Fibroblast of skin of left quadriceps (primary cell): ENCODE measurements at places on chromosomes 13 and 19.
A peak's percentile ranks its signal among the peaks of the same experiment; 100 is the strongest.

GRCh38 chr13:101267656-101268055 lies 148.7 kb downstream of the NALCN start:
- DNase-seq, result no peak

- DNase-seq, result no peak
These were observed 80.1 kb downstream of the KLF5 start for GRCh38 chr13:73138638-73139491.

- DNase-seq, result no peak
These were observed 1.6 kb upstream of the PCDH8 start for GRCh38 chr13:52850072-52850395.

DNA sequence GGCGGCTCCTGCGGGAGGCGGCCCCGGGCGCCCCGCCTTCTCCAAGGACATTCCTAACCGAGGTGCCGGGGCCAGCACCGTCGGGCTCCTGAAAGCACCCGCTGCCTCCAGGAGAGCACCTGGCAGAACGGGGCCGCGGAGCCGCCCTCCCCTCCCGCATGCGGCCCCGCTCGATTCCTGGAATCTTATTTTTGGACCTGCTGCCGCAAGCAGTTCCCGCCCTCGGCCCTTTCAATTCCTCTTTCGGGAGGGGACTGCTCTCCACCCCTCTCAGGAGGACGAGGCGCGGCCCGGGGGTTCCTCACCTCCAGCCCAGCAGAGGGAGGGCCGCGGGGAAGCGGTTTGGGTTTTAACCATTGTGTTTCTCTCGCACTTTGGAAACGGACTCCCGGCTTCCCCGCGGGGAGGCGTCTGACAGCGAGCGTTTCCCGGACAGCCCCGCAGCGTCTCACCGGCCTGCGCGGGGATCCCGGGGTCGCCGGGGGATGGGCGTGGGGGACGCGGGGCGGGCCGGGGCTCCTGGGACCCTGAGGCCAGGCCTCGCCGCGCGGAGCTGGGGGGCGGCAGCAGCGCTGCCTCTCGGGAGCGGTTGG lies 849 bp downstream of the GAS6 start:
- DNase-seq, result no peak

GRCh38 chr13:100350601-100351000 lies 238.0 kb downstream of the GGACT start:
- no peak for DNase-seq

DNA sequence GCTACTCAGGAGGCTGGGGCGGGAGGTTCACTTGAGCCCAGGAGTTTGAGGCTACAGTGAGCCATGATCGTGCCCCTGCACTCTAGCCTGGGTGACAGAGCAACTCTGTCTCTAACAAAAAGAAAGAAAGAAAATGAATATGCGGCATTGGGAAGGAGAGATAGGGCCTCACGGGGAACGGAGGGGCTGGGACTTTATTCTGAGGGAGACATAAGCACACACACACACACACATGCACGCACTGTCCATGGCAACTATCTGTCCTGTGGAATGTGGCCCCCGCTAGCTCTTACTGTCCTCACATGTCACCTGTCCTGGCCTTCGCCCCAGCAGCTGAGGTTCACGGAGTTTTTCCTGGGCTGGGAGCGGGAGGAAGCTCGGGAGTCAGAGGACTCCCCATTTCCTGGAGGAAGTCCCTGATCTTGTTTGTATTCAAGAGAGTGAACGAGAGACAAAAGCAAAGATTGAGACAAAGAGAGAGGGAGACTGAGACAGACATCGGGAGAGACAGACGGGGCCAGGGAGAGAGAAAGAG lies 654 bp downstream of the STAP2 start:
- DNase-seq, result no peak

GRCh38 chr13:35797991-35798390 lies 321.5 kb upstream of the MAB21L1 start:
- DNase-seq, result peak; percentile 78
